ENCODE measurements at places on chromosomes 3 and 15. TPM values are rescaled to one million over a fixed set of nuclear protein-coding genes. Genes with fewer than 3 reads are reported as not detected.

DNA sequence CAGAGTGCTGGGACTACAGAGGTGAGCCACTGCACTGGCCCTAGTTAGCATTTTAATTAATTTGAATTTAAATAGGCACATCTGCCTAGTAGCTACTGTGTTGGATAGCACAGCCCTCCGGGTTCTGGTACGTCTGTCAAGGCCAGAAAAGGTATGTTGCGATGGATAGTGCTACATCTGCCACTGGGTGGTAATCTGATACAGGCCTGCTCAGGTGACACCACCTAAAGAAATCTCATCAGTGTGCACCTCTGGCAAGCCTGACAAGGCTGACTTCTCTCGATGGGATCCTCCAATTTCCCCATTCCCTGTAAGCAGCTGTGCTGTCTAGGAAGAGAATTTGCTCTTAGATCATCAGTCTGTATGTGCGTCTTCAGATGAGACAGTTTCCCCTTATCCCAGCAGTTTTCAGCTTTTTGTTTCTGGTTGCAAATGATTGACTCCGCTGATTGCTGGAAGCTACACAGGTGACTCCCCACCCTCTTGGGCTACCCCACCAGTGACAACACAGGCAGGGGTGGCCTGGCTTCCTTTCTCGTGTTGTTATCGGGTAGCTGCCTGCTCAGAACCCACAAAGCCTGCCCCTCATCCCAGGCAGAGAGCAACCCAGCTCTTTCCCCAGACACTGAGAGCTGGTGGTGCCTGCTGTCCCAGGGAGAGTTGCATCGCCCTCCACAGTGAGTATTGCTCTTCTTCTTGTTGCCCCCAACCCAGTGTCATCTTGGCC is at the start of gene CCR9:
Gene CCR9, plus strand, starts transcription at position 565 of the 727 bp plus-strand sequence. CDS start 8,391 bp downstream, outside the sequence.
- no peak for DNase-seq

Gene ACAN
- 0.43 TPM for total RNA-seq

Gene FOXB1
- total RNA-seq = not detected

GRCh38 chr3:177608443-177608842 is 411.2 kb upstream of the TBL1XR1 start:
- no peak for DNase-seq

DNA sequence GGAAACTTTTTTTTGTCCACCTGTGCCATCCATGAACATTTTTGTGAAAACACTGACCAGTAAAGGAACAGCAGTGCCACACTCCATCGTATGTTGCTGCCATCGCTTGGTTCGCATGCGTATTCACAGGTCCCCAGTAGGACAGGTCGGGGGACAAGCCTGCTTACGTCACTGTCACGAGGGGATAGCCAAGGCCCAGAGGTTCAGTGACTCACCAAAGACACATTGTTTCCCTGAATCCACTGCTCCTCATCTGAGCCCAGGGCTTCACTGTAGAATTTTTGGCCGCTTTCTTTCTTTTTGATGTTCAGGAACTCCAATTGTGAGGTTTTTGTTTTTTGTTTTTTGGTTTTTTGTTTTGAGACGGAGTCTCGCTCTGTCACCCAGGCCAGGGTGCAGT is 5.9 kb downstream of the ADPRH start:
- DNase-seq = no peak

GRCh38 chr3:147458995-147459704 is 50.0 kb downstream of the ZIC1 start:
- no peak for DNase-seq

DNA sequence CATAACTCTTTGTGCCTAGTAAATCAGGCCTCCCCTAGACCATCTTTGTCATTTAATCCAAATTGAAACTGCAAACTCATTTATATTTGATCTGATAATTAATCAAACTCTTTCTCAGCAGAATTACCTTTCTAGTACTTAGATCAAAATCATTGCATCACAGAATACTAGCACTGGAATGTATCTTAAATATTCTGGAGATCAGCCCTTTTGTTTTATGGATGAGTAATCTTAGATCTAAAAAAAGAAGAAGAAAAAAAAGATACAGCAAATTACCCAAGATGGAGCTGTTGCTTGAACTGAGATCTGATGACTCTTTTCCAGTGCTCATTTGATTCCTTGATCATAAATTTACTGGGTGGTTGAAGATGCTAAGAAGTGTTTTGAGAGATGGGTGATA is 47.9 kb downstream of the NAALADL2 start:
- DNase-seq = no peak

- DNase-seq = no peak
Observed at GRCh38 chr3:197507081-197507480, 48.7 kb downstream of the BDH1 start.

Measured in adrenal gland (tissue), 19 donors.